ENCODE measurements at places on chromosomes 12 and 14.

- DNase-seq: no peak
These were observed 35.0 kb downstream of the KITLG start for GRCh38 chr12:88544991-88545980.

DNA sequence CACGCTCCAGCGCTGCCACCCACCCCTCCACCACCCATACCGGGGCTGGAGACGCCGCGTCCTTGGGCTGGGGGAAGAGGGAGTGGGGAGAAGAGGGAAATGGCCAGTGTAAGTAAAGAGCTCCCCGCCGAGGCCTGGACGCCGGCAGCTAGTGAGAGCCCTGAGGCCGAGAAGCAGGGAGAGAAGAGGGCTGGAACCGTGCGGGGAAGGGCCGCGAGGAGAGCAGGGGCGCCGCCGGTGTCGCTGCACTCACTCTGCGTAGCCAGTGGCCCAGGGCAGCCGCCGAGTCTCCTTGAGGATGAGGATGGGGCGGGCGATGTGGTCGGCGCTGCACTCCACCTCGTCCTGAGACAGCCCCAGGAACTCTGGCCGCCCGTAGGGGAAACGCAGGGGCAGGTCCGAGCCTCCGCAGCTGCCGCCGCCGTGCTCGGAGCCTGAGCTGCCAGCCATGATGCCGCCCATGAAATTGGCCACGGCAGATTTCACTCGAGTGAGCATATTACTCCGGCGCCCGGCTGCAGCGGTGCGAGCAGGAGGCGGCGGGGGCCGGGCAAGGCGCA is 631 bp downstream of the PPM1H start:
- DNase-seq: no peak

GRCh38 chr12:48934312-48934706 is 9.0 kb upstream of the FKBP11 start:
- no peak for DNase-seq

GRCh38 chr12:111728795-111729194 is 37.9 kb upstream of the ALDH2 start:
- DNase-seq: no peak

DNA sequence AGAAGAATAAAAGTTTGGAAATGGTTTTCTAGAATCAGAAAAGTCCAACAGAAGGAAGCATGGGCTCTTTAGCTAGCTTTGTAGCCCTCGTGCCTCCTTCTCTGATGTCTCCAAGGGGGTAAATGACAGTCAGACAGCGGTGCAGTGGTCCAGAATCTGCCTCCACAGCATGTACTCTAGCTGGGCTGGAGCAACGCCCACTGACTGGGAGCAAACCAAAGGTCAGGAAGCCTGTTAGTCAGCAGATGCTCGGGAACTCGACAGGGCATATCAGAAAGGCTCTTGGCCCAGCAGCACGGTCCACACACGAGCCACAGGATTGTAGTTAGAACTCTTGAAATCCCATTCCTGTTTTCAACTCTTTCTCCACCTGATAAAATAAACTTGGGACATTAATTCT is 164.3 kb downstream of the GRIN2B start:
- DNase-seq: no peak

DNA sequence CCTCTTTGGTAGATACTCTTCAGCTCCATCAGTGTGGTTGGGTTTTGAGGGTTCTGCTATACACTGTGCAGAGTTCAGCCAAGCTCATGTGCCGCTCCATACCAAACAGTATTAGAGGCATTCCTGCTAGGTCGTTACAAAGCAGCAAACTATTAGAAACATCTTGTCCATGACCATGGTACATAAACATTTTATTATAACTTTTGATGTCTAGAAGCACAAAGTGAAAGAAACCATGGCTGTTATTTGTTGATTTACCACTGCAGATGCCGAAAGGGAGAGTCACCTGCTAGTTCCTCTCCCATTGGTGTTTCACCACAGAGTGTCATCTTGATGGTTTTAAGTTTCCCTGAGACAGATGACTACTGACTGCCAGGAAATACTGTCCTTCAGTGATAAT is 242.0 kb downstream of the ADAMTS20 start:
- DNase-seq: no peak
